ENCODE measurements at places on chromosomes 3 and 15.
A peak's percentile ranks its signal among the peaks of the same experiment; 100 is the strongest.

GRCh38 chr3:10556312-10556711 is 50.9 kb upstream of the ATP2B2 start:
- no peak for DNase-seq

DNA sequence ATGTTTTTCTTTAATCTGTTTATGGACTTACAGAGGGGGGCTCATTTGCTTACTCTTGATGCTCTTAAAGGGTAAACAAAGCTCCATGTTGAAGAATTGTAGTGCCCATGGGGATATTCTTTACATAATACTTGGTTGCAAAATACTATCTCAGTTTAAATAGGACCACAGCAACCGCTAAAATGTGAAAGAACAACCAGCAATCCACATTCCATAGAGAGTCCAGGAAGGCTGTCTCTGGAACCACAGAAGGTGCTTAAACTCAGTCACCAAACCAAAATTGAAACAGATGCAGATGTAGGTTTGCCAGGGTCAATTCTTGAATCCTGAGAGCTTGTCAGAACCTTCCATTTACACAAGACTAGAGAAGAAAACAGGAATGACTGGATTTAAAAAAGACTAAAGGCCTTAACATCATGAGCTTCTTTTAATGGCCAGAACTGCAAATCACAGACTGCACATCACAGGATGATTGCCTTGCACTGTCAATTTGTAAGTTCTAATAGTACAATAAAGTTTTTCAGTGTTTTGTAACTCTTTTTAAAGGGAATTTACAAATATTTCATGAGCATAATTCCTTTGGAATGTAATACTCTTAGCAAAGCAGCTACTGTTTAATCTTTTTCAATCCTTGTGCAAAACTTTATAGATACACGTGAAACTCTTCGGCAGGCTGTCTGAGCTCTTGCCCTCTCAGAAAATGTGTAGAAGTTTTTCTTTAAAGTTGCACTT is 661.6 kb downstream of the SI start:
- DNase-seq = no peak

- no peak for DNase-seq
Measured at GRCh38 chr3:116388867-116389385, 56.4 kb downstream of the LSAMP start.

GRCh38 chr3:183478501-183478900 is 50.1 kb upstream of the MCF2L2 start:
- no peak for DNase-seq

DNA sequence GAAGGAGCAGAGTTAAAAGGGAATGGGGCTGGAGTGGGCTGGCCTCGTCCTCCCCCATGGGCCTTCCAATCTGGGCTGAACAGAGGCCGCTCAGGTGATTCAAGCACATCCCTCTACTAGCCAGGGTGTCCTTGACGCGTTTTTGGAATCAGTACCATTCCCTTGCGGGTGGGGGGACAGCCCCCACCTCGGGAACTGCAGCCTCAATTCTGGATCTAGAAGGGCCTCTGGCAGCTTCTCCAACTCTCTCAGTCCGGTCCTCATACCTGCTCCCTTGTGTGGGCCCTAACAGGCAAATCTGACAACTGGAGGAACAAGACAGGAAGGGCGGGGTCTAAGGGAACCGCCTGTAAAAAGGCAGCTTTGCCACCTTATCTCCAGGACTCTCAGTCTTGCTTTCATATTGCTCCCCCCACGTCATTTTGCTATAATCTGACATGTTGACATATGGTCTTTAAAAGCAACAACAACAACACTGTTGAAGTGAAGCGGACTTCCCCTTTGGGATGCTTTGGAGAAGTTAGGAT is 802 bp upstream of the CHRNB4 start:
- DNase-seq = no peak

- DNase-seq = no peak
Measured at GRCh38 chr15:63250312-63250965, 27.0 kb upstream of the APH1B start.

- no peak for DNase-seq
Measured at GRCh38 chr3:192031941-192032340, 571.0 kb downstream of the PYDC2 start.

- DNase-seq = no peak
Measured at GRCh38 chr3:25397150-25397549, 30.9 kb upstream of the RARB start.

DNA sequence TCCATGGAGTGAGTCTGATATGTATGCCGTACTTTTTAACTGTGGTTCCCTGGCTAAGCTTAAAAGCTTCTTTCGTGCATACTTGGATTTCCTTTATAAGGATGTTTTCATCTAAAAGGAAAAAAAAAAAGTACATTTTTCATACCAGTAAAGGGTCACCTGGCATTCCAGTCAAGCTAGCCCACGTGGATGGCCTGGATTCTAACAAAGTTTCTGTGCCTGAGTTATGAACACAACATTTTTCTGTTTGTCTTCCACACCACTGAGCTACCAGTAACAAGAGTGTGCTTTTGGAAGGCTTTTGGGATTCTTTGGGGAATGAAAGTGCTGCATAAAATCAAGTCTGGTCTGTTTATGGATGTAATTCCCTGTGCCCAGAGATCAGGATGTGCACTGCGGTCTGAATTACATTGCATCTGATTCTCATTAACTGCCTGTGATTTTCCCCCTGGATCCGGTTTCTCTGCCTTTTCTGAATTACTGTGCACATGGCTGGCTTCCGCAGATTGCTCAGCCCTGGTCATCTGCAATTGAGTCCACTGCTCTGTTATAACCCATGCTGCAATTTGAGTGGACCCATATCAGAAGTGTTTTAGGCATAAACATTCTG is 38.2 kb upstream of the MAGI1 start:
- no peak for DNase-seq

DNA sequence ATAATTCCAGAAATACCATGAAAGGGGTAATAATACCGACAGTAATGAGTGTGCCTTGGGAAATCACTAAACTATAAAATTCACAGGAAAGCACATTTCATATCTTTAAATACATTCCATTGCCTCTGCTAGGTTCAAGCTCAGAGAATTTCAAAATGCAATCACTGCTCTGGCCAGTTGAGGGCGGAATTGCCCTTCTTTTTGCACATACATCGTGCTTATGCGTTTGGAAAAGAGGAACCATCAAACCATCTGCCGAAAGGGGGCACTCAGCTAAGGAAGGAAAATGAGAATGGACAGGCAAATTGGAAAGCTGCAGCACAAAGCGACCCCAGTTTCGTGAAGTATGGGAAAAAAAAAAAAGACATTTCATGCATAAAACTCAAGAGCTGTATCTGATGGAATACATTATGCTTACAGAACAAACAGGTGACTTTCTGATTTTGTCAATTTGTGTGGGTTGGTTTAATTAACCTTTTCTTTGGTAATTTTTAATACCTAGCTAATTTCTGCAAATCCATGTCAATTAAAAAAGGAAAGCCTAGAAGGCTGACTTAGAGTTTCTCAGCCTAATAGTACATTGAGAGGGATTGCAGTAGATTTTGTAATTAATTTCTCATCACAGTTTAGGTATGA is 61.4 kb downstream of the TUSC7 start:
- DNase-seq = peak; percentile 92

- no peak for DNase-seq
Measured at GRCh38 chr3:121436641-121437040, 109.1 kb downstream of the POLQ start.
